ENCODE measurements at places on chromosomes 7 and 10.

- peak; percentile 46 for DNase-seq
These were observed 282.6 kb downstream of the AUTS2 start for GRCh38 chr7:69880840-69881239.

DNA sequence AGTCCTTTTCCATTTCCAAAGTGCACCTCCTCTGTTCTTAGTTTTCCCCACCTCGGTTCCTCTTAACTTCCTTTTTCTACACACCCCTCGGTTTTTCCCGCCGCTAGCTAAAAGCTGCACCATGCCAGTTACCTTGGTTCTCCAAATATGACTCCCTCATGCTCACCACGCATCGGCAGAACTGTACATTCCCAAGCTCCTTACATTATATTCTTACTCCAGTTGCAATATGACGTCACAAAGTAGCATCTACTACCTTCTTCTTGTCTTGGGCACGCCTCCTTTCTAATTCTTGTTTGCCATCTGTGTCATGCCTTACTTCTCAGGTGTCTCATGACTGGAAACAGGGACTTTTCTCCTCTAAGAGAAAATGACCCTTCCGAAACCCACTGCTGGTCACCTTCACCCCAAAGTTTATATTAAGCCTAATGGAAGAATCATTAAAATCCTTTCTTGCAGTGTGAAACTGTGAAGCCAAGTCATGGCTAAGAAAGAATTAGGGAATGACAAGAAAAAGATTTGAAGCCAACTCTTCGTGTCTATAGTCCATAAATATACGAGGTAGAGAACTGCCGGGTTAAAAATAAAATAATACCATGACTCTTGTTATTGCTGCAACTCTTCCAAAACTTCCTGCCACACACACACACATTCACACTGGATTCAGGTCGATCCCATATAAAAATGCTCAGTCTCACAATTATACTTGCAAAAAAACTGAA lies 1.7 kb downstream of the ESYT2 start:
- no peak for DNase-seq

DNA sequence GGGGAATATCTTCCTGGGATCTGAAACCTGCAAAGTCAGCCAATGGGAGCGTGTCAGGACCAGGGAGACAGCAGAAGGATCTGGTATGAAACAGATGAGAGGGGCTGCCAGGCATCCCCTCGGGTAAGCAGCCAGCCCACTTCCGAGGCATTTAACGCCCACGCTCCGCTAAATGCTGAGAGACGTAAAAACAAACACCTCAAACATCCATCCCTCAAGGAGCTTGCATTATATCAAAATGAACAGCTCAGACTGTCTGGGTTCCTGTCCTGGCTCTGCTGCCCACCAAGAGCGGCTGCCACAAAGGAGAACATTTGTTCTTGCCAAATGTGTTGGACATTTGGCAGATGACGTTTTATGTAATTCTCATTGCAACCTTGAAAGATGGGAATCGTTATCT lies 7.0 kb upstream of the SERPINE1 start:
- no peak for DNase-seq

DNA sequence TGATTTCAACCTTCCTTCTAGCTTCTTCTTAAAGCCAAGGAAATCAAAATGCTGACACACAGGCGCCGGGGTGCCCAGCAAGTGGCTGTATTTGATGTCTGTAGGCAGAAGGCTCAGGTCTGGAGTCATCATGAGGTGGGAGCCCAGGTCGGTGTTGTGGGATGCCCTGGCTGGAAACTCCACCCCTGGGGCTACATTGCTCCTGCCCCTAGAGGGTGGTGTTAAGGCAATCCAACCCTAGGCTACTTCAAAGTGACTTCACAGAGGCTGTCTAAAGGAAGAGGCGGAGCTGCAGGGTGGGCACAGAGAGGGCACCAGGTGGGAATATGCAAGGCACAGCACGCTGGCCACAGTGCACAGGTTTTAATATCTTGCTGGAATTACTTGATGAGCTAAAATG lies 200.9 kb downstream of the ADAM12 start:
- no peak for DNase-seq

DNA sequence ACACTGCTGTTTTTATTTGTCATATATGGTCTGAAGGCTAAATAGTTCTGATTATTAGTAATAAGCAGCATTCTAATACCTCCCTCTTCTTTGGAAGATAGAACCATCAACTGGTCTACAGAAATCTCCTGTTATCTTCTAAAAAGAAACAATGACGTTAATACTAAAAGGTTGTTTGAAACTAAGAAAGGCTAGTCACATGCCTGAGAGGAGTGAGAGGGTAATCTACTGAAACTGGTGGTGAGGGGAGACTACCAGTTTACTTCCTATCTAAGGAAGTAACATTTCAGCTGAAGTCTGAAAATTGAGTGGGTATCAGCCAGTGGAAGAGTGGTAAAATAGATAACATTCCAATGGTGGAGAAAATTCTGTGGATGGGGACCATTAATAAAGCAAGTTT lies 48.4 kb downstream of the FGFBP3 start:
- no peak for DNase-seq

DNA sequence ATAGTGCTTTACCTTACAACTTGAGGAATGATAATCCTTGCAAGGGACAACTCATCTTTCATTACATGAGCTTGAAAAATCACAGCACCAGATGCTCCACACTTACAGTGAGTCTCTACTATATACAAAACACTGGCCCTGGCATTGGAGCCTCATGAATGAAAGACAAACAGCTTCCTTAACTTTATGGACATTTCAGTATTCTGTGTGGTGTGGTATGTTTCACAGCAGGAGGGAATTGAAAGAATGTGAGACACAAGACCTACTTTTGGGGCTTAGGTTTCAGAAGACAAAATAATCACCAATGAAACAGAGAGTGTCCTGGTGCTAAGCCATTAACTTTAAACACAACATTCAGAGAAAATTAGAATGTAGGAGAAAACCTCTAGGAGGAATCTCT lies 1249.6 kb downstream of the XPNPEP1 start:
- DNase-seq = no peak

GRCh38 chr7:35576031-35576573 lies 118.8 kb downstream of the HERPUD2 start:
- no peak for DNase-seq

All from NCI-H748 treated with DMSO at 0.1 percent for 48 hours (cell line).